ENCODE measurements at places on chromosomes 5 and 9.

- DNase-seq = no peak
Measured at GRCh38 chr5:87782916-87783315, 370.2 kb upstream of the CCNH start.

GRCh38 chr9:104028827-104029226 lies 65.3 kb upstream of the SMC2 start:
- no peak for DNase-seq

- DNase-seq = no peak
Measured at GRCh38 chr5:15463231-15463980, 36.6 kb upstream of the FBXL7 start.

DNA sequence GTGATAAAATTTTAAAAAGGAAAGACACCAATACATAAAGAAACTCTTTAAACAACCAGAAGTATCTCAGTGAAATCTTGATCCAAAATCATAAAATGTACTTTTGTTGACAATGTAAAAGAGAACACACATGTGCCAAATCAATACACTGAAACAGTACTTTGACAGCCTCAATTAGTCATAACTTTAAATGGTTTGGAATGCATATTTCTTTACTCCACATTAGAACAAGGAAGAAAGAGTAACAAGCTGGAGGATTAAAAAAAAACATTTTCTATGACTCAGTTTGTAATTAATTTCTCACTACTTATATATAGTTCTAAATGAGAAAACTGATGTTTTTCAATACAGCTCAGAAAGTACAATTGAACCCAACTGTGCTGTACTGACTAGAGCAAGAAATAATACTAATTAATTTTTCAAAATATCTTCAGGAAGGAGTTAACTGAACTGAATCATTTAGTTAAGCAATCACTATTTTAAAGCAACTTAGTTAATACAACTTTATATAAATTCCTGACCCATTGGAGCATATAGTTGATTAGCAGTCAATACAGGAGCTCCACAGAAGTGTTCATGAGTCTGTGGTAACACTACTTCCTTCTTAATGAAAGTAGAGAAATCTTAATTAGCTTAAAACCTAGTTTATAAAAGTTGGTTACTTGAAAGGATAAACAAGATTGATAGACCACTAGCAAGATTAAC lies 101.0 kb downstream of the NR3C1 start:
- no peak for DNase-seq

GRCh38 chr9:136900988-136901515 lies 14.7 kb downstream of the TRAF2 start:
- no peak for DNase-seq

DNA sequence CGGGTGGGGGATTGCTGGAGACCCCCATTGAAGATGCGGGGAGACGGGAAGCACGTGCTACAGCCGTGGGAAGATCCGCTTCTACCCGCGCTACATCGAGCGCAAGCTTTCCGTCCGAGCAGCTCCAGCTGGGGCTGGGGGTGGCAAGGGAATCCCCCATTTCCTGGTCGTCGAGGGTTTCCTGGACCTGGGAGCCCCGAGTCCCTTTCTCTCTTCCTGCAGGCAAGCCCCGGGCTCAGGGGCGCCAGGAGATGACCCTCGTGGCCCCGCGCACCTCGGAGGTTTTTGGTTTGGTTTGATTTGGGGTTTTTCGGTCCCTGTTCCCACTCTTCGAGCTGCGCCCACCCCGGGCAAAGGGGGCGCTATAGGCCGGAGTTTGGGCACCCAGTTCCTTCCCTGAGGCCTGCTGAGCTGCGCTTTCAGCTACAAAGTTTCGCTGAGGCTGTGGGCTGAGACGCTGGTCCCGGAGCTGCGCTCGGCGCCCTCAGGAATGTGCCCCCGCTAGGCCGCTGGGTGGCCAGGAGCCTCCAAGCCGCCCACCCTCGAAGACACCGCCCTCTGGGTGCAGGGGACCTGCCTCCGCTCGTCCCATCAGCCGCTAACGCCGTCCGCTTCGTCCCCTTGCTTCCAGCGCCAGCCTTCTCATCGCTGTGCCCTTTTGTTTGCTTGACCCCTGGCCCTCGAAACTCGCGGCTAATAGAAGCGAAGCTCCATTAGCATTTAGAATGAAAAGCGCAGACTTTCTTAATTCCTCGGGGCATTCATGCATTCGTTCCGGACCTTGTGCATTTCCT lies 2.9 kb downstream of the NR4A3 start:
- no peak for DNase-seq

- DNase-seq = no peak
Measured at GRCh38 chr9:86591472-86591871, 237.3 kb upstream of the TUT7 start.

GRCh38 chr5:92371889-92372235 lies 988.7 kb upstream of the ARRDC3 start:
- DNase-seq = no peak

GRCh38 chr5:96835791-96836191 lies 28.0 kb upstream of the ERAP1 start:
- no peak for DNase-seq

Data from NCI-H1436 treated with DMSO at 0.1 percent for 48 hours (cell line).